ENCODE measurements at places on chromosomes 2 and 18.

DNA sequence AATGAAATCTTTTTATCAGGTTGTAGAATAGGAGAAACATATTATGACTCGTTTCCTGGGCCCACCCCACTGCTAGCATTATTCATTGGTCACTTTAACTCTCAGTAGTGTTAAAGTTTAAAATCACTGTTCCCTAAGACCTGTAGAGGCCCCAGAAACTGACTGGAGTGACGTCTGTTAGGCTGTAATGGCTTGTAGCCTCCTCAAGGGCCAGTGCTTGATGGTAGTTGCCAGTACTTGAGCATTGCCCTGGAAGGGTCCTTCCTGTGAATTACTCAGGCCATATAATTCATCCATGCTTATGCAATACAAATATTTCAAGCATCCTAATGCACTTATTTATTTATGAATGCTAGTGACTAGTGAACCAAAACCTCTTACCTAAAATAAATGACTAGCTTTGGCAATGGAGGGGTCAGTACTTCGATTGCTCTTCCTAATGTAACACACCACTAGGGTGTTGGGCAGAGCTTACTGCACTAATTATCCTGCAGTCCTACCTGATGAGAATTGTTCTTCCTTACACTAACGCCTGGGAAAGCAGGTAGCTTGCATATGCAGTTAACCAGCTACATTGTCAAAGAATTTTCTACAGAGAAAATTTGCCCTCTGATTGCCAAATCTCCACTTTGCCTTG is 31.2 kb downstream of the ARHGAP25 start:
- ATAC-seq: no peak

GRCh38 chr2:174554529-174555150 is 43.0 kb downstream of the WIPF1 start:
- ATAC-seq: peak; percentile 58

DNA sequence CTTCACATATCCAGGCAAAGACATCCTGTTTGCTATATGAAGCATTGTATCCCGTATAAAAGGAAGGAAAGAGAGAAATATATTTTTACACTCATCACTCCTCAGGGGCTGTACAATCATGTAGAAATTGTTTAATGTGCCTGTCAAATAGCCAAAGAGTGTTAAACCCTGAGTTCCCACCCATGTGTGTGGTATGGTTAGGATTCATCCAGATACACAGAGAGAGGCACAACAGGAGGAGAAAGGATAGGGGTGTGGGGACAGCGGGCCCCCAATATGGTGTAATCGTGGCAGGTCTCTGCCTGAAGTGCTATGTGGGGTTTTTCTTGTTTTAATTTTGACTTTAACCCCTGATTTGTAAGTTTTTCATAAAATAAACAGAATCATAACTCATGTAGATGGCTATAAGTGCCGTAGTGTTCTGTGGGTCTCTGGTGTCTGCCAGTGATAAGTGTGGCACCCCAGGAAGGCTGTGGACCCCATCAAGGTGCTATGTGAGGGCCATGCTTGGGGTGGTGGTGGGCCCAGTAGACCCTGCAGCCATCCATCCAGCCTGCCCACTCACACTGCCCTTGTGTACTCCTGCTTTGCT is 10.2 kb upstream of the IL18R1 start:
- ATAC-seq: no peak

DNA sequence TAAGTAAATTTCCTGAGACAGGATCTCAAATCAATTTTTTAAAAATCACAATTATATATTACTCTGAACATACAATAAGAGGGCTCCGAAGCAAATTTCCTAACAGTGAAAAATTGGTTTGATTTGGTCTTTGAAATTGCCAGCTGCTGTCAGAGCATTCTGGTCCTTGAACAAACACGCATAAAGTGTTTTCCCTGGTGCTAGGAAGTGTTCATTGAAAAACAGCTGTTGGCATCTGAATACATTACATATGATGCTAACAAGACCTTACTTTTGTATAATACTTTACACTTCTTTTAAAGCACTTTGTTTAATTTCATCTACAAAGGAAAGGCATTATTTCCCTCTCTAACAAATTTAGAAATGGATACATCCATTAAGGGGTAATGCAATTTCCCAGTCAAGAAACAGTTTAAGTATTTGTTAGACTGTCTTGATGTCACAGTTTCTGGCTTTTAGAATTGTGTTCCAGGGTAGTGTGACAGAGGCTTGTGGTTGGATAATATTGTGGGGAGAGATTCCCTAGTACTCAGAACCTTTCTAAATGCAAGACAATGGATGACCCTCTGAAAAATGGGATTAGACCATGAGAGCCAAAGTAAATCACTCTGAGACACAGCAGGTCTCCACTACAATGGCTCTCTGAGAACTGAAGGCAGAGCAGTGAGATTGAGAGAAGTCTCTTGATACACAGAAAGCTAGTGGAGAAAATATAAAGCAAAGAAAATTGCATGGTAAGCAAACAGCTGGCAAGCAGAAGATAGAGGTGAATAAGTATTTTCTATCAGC is 299.0 kb downstream of the TRIB2 start:
- ATAC-seq: no peak

DNA sequence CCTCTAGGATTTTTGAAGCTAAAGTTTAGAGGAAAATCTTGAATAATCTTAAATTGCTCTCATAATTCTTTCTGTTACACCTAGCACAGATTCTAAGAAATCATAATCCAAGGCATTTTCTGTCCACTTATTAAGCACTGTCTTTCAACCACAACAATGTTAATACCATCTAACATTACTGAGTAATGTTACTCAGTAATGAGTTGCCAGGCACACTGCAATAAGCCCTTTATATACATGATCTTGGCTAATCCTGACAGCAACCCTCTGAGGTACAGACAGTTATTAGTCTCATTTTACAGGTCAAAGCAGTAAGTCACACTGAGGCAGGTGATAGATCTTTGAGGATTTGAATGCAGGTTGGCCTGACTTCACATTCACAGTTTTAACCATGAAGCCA is 291.9 kb downstream of the ALK start:
- ATAC-seq: no peak

DNA sequence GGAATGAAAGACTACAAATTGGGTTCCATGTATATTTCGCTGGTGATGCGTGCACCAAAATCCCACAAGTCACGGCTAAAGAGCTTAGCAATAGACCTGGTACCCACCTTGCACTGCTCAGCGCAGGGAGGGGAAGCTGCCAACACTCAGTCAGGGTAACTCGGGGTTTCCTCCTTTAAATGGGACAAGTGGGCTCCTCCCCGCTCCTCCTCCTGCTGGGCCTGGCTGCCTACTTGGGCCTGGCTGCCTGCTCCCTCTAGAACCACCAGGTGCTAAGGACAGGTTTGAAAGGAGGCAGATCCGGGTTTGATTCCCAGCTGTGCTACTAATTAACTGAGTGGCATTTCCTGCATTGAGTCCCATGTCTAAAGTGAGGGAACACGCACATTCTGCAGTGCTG is 23.4 kb downstream of the MYO7B start:
- no peak for ATAC-seq

- ATAC-seq: no peak
Observed at GRCh38 chr2:45891719-45892424, 240.4 kb downstream of the PRKCE start.

DNA sequence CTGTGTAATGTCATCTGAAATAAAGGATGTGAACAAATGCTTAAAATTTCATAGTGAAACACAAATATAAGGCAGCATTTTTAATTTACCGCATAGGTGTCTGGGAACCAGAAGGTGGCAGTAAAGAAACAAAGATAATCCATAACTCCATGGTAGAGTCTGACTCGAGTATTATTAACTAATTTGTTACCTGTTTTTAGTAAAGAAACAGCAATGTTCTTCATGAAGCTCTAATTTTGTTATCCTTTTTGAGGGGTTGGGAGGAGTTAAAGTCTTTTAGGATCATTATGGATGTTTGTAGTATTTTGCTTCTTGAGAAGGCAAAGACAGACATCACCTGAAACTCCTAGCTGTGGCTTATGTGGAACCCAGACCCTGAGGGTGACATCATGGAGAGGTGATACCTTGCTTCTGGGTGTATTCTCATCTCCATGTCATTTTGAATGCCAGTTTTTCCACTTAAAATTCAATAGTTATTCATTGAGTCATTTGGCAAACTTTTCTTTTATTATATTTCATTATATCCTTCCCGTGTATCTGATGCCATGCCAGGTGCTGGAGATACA is 286.2 kb upstream of the EPAS1 start:
- ATAC-seq: peak; percentile 32

Data from activated CD4-positive, CD25-positive, alpha-beta regulatory T cell treated with anti-CD3 and anti-CD28 coated beads, Interleukin-2, amount 50 U/mL, for 24 hours (primary cell).